ENCODE measurements at places on chromosomes 5 and 9. TPM values are rescaled to one million over a fixed set of nuclear protein-coding genes. Genes with fewer than 3 reads are reported as not detected.

Gene PDLIM7
- total RNA-seq: 244 TPM

DNA sequence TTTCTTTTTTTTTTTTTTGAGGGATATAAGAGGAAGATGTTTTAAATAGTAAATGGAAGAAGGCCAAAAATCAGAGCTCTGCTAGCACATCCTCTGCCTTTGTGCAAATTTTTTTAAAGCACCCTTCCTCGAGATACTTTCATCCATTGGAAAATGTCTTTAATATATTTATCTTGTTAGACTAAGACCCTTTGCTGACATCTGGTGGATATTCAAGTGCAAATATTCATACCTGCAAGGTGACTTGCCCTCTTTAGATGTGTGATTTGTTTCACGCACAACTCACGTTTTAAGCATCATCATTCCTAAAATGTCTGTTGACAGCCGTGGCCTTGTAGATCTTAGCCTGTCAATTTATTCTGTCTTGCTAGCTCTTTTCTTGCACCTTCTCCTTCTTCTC lies 258.5 kb downstream of the AGTPBP1 start:
- DNase-seq: no peak
- no peak overlapping the region for H3K4me3 ChIP-seq
- H3K27me3 ChIP-seq: no peaks in the 10 kb centered on the region
- no peaks in the 10 kb centered on the region for H3K4me1 ChIP-seq
- H3K27ac ChIP-seq: no peak overlapping the region

DNA sequence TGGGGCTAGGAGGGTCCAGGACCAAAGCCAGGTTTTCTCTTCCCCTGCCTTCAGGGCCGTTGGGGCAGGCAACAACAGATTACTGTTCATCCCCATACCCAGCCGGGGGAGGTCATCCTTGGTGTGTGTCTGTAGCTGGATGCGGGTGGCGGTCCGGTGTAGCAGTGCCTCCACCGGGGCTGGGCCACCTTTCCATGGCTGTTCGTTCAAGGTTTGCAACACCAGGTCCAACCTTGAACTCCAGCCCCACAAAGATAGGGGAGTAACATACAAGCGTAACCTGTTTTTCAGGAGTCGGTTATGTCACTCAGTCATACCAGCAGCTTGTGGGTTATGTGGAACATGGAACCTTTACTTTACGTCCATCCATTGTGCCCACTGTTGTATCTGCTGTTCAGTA lies 58.5 kb upstream of the FAM120A start:
- H3K4me3 ChIP-seq: no peak overlapping the region
- DNase-seq: no peak
- no peak overlapping the region for H3K27ac ChIP-seq
- no peaks in the 10 kb centered on the region for H3K36me3 ChIP-seq
- H3K27me3 ChIP-seq: no peaks in the 10 kb centered on the region

GRCh38 chr9:34892886-34893285 lies 65.2 kb upstream of the PHF24 start:
- no peak overlapping the region for H3K27ac ChIP-seq
- H3K4me3 ChIP-seq: no peak overlapping the region
- H3K27me3 ChIP-seq: peaks cover 10% of the 10 kb centered on the region
- no peak for DNase-seq
- H3K4me1 ChIP-seq: peaks cover 8% of the 10 kb centered on the region
- no peaks in the 10 kb centered on the region for H3K36me3 ChIP-seq

Data from gastrocnemius medialis (tissue), 4 donors.